ENCODE measurements at places on chromosomes 7 and 10. TPM values are rescaled to one million over a fixed set of nuclear protein-coding genes. Genes with fewer than 3 reads are reported as not detected.

A1CF gene
- not detected for total RNA-seq

CALML3 gene
- not detected for total RNA-seq

BAG3 gene
- 4.9 TPM for total RNA-seq

TMEM225B gene
- 0.25 TPM for total RNA-seq

CALML5 gene
- not detected for total RNA-seq

SYT15B gene
- 0.89 TPM for total RNA-seq

PTF1A gene
- total RNA-seq = not detected

TRPV5 gene
- total RNA-seq = not detected

CRHR2 gene
- not detected for total RNA-seq

GPR146 gene
- total RNA-seq = 25.5 TPM

ATRNL1 gene
- 0.77 TPM for total RNA-seq

POM121 gene
- total RNA-seq = 3.0 TPM

GPR158 gene
- not detected for total RNA-seq

DNA sequence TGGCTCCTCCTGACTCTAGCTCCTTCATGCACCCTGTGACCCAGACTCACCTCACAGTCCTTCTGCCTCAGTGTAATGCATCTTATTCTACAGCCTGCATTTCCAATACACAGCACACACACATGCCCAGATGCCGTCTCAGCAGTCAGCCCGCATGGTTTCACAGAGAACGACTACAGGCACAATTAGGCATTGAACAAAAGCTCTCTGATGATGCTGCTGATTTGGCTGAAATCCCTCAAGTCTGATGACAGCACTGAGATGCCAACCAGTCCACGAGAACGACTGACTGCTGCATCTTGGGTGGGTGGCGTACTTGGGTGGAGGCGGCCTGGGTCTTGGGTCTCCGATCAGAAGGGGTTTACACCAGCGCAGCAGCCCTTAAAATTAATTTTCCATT is 200.4 kb downstream of the TAX1BP1 start:
- DNase-seq = no peak

- no peak for DNase-seq
Measured at GRCh38 chr10:23060918-23061317, 34.5 kb upstream of the MSRB2 start.

DNA sequence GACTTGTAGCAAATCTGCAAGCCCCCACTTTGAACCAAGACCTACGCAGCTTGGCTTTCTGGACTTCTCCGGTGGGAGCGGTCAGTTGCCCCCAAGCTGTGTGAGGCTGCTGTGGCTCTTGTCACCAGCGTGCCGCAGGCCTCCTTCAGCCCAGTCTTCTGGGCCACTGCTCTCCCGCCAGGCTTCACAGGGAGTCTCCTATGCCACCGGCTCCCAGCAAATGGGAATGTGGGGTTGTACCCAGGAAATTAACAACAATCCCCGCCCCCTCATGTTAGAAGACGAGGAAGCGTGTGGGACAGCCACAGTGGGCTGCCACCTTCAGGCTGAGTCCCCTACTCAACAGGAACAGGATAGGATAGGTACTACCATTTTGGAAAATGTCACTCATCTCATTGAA is 4.2 kb downstream of the WDR86 start:
- DNase-seq = no peak

- DNase-seq = no peak
Measured at GRCh38 chr10:91743465-91743864, 54.8 kb upstream of the TNKS2 start.

GRCh38 chr7:42617806-42618457 is 293.9 kb downstream of the C7orf25 start:
- DNase-seq = no peak

- DNase-seq = no peak
Measured at GRCh38 chr7:40205992-40206391, 71.2 kb downstream of the SUGCT start.

DNA sequence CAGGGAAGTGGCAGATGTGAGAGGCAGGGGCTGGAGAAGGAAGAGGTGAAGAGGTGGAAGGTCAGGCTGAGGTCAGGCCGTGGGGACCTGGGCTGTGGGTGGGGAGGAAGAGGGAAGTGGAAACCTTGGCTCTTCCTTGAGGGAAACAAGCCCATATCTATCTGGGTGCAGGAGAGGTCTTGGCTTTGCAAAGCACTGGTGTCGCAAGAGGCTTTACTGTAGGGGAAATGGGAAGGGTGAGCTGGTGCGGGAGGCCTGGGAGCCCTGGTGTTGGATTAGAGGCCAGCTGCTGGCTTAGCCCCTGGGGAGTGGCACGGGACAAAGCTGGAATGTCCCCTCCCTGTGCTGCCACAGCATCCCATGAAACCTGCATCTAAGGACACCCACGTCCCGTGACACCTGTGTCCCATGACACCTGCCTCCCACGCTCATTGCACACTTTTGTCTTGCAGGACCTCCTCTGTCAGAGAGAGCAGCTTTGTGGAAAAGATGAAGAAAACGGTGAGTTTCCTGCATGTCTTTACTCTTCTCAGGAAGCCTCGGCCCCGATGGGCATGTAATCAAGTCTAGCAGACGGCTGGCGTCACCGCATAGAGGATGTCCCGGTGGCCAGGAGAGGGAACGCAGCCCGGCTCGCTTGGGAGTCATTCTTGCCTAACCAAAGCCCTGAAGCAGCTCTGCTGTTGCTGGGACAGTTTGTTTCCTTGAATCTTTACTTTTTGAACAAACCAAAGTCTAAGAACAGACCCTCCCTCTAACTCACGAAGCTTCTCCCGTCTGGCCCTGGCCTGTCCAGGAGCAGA is 22.2 kb downstream of the TMEM120A start:
- DNase-seq = no peak

DNA sequence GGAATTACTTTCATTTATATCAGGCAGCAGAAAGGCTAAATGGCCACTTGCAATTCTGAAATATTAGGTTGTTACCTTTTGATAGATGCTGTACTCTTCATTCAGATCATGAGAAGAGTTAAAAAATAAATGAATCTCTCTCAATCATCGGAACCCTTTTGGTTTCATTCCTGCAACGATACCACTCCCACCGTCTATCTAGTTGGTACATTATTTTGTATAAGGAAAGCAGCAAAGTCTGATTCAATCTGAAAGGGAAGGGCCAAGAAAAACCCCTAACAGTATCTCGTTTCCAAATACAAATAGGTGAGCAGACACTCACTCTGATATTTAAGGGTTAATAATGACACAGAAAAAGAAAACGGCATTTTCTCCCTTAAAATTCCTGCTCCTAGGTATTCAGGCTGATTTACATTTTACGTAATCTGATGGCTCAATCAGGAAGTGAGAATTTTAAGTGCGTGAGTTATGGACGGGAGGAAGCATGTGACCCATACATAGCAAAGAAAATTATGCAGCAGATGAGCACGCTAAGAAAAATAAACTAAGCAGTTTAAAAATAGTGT is 209.4 kb upstream of the KLF14 start:
- peak; percentile 76 for DNase-seq

GRCh38 chr7:106774768-106775551 is 90.1 kb upstream of the PIK3CG start:
- DNase-seq = no peak

GRCh38 chr10:75342397-75342796 is 59.2 kb downstream of the ZNF503 start:
- no peak for DNase-seq

DNA sequence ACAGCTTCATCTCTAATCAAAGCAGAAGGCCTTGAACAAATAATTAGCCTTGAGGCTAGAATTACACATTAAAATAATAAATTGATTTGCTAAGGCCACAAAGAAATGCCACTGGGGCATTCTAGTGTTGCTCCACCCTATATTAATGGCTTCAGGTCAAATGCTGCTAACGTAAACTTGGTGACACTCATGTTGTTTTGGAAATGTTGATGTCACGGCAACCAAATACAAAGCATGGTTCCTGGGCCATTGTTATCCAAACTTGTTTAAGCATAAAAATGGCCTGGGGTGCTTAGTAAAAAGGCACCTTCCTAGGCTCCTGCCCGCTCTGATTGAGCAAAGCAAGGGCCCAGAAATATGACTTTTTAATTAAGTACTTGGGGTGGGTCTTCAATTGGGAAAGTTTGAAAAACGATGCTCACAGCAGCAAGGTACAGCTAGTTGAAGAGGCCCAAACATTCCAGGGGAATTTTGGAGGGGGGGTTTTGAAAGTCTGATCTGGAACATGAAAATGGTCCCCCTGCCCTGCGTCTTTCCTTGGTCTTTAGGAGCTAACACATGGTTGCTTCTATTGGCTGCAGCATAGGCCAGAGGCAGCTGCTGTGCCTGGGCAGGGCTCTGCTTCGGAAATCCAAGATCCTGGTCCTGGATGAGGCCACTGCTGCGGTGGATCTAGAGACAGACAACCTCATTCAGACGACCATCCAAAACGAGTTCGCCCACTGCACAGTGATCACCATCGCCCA is 67.8 kb downstream of the ABCC2 start:
- peak; percentile 34 for DNase-seq

DNA sequence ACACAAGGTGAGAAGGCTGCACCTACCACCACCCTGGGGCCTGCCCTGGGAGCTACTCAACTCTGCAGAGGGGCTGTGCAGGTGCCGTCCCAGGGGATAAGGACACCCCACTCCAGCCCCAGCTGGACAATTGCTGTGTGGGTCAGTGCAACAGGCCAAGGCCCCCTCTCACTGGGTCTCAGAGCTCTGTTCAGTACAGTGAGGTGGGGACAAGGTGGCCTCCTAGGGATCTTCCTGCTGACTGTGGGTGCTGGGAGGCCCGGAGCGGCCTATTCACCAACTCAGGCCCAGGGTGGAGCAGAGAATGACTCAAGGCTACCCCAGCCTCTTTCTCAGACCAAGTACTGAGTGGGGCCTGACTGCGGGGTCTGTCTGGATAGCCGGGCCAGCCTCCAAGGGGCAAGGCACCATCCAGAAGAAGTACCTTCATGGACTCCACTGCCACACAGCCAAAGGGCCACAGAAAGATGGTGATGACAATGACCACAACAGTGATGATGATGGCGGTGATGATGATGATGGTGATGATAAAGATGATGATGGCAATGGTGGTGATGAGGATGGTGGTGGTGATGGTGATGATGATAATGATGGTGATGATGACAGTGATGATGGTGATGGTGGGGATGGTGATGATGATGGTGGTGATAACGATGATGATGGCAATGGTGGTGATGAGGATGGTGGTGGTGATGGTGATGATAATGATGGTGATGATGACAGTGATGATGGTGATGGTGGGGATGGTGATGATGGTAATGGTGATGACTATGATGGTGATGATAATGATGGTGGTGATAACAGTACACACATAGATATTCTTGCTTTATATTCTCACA is 59.8 kb upstream of the DNAAF5 start:
- DNase-seq = no peak

GRCh38 chr7:12056381-12056780 is 154.7 kb upstream of the TMEM106B start:
- DNase-seq = no peak

DNA sequence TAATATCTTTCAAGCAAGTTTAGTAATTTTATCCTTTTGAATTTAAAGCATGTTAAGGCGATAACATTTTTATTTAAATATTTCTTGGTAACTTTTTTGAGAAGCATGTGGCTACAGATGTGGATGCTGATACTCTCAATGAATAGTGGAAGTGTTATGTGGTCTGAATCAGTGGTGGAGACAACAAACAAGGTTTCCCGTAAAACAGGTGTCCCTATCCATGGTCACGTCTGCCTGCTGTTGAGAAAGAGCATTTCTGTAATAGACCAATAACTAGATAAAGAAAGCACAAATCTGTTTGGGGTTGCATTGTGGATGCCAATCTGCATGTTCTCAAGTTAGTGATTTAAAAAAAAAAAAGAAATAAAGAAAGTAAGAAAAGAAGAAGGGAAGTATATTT is 13.9 kb upstream of the MAPK8 start:
- no peak for DNase-seq

- DNase-seq = no peak
Measured at GRCh38 chr10:132297526-132297925, 10.2 kb downstream of the STK32C start.

GRCh38 chr7:23600236-23600635 is 3.1 kb downstream of the CCDC126 start:
- no peak for DNase-seq

- DNase-seq = no peak
Measured at GRCh38 chr7:112886208-112886607, 96.0 kb upstream of the TMEM168 start.

GRCh38 chr7:155449008-155449868 is 8.7 kb upstream of the EN2 start:
- DNase-seq = no peak

- no peak for DNase-seq
Measured at GRCh38 chr7:99387912-99388311, 13.4 kb downstream of the ARPC1B start.

GRCh38 chr7:86814661-86815379 is 171.1 kb downstream of the GRM3 start:
- DNase-seq = peak; percentile 5

Measured in dermis microvascular lymphatic vessel endothelial cell (primary cell).